ENCODE measurements at places on chromosomes 11 and 22.

- DNase-seq, result no peak
Measured at GRCh38 chr11:5783255-5783654, at the start of gene OR52N5. OR52N5 (minus strand) TSS chr11:5783355; CDS start chr11:5778634, 4,721 bp downstream.

DNA sequence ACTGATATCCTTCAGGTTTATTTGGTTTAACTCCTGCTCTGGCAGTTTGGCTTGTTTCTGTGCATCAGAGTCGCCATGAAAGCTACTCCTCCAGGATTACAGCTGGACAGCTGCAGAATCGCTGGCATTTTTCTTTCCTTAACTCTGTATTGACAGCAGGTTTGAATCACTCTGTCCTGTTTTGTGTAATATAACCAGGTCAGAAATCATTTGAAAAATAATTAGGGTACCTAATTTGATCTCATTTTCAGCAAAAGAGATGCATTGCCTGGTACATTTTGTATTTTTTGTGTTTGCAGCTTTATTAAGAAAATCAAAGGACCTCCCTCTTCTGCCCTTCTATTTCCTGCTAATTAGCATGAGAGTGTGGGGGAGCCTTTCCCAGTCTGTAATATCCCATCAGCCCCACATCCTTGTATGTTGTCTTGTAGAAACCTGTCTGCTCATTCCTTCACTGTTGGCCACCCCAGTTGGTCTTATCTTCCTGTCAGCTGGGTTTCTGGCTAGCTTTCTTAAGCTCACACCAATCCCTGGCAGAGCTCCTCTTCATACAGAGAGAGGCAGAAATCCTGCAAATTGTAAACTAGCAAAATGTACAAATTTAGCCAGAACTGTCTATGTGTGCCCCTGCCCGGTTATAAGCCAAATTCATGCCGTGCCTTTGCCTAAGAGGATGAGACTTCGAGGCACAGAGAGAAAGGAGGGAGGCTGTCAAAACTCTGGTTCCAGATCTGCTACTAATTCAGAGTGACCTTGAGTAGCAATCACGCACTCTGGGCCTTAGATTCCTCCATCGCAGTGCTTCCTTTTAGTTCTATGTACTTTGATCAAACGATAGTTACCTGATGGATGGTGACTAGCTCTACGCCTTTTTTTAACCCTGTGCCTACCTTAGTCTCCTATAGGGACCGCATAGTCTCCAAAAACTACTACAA lies 200.6 kb downstream of the NAV2 start:
- DNase-seq, result no peak

DNA sequence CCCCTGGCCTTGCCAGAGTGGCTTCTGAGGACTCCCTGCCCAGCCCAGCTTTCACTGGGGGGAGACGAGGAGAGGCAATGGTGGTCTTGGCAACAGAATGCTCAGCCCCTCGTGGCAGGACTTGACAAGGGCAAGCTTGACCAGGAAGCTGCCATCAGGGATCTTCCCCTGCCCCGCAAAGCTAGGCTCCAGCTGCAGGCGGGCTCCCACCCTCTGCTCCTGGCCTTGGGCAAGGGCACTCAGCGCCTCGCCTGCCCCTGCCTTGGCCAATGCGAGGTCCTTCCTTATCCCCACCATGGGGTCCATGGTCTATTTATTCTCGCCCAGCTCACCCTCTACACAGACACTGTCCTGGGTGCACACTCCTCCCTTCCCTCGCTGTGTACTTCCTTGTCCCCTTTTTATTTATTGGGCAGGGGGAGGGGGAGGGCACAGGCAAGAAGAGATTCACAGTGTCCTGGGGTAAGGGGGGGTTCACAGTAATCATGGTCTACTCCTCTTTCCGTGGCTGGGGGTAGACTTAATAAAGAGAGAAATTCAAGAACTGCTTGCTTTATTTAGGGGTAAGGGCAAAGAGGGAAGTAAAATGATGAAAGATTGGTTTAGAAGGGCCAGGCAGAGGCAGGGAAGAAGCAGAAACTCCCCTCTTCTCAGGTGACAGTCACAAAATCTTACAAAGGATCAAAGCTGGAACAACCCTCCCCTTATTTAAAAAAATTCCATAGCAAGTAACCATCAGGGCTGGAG lies 1.6 kb downstream of the GPHA2 start:
- no peak for DNase-seq

GRCh38 chr11:134142536-134142935 lies 73.7 kb downstream of the JAM3 start:
- no peak for DNase-seq

GRCh38 chr11:13720940-13721339 lies 52.5 kb downstream of the FAR1 start:
- no peak for DNase-seq

DNA sequence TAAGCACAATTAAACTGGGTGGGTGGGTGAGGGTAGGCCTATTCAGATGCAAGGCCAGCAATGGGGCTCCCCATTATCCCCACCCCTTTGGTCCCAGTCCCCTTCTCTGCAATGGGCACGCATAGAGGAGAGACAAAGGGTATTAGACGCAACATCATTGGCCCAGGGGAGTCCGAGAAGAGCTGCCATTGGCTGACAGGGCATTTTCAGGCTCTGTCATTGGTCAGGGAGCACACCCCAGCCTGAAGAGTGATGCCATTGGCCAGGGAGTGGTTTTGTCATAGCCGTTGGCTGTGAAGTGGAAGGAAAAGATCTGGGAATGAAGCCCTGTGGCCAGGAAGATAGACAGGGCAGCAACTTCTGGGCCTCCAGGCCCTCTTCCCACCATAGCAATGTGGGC lies 2.8 kb upstream of the TRIM3 start:
- DNase-seq, result no peak

- DNase-seq, result peak; percentile 43
Measured at GRCh38 chr11:134033696-134034491, 35.0 kb upstream of the JAM3 start.

DNA sequence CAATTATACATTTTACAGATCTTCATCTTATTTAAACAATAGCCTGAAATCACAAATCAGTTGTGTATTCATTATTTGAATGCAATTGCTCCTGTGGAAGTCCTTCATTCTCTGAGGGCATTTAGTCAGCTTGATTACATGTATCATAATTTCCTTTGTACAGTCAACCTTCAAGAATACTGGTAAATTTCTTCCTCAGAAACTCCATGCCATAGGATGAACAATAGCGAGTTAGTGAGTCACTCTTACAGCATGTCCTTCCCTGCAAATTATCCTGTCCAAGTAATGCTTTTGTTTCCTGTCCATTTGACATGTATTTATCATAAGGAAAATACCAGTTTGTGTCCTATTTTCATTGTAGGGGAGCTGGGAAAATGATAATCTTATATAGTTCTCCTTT lies 3.8 kb downstream of the OR10S1 start:
- no peak for DNase-seq

- DNase-seq, result no peak
Measured at GRCh38 chr11:63639199-63639832, 25.1 kb upstream of the PLAAT3 start.

DNA sequence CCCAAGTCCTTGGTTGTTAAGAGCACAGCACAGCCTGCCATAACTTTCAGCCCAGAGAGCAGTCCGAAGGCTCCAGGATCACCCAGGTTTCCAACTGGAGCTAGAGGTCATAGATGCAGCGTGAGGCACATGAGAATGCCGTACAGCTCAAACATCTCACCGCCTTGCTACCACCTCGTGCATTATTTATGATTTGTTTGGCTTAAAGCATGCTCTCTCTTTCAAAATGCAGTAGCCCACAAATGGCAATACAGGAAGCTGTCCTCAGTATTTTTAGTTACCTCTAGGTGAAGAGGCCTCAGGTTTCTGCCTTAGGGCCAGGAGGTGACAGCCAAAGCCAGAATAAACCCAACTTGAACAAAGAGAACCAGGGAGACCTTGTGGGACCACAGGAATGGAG lies 14.4 kb downstream of the SCN3B start:
- no peak for DNase-seq

DNA sequence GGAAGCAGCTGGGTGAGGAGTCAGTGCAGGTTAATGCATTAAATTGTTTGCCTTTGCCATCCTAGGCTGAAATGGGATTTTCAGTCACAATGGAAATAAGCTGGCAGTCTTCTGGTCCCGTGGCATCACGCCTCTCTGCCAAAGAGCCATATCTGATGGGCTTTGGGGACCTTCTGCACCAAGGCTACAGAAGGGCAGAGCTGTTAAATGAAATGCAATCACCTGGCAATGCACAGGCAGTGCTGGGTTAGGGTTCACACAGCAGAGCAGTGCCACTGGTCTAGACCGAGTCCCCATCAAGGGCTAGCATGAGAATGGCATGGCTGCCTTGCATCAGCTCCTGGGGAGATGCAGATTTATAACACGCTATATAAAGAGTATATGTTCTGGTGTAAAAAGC lies 749.2 kb downstream of the NTM start:
- DNase-seq, result no peak

DNA sequence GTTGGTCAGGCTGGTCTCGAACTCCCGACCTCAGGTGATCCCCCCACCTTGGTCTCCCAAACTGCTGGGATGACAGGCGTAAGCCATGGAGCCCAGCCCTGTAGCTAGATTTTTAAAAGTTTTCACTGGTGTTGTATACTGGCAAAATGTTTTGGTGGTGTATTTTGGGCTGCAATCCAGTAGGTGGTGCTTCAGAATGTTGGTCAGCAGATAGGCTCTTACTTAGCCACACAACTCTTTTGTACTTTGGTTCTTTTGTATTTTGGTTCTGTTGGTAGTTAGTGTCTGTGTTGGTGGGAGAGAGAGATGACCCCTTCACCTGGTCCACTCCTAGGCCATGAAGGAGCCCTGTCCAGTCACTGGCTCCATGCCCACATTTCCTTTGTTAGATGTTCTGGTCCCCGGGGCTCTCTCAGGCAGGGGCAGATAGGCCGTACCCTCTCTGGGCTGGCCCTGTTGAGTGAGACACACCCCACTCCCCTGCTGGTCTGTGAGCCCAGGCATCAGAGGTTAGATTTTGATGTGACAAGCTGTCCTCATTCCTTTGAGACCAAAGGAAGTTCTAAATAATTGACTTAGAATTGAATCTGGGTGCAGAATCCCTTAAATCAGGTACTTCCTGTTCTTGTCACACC lies 123.8 kb downstream of the DDX10 start:
- DNase-seq, result no peak

- no peak for DNase-seq
Measured at GRCh38 chr22:32016081-32016480, 27.0 kb upstream of the SLC5A1 start.

- no peak for DNase-seq
Measured at GRCh38 chr11:29553990-29554389, 462.8 kb downstream of the KCNA4 start.

GRCh38 chr22:27783436-27784119 lies 18.0 kb downstream of the MN1 start:
- DNase-seq, result no peak

DNA sequence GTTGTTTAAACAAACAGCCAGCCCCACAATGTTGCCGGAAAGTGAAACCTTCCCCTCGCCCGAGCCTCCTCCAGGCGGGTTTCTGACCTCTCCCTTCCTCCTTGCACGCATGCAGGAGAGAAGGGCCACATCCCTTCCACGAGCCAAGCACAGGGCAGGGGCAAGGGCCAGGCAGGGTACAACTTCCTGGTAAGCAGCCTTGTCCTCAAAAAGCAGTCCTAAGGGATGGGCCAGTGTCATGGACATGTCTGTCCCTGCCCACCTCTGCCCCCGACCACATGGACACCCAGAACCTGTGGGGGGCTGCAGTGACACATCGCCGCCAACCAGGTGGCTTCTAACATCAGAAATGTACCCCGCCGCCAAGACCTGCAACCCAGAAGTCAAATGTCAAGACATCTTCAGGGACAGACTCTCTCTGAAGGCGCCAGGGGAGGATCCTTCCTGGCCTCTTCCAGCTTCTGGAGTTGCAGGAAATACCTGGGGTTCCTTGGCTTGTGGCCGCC lies 145.3 kb downstream of the CRYBB2 start:
- DNase-seq, result no peak

- DNase-seq, result no peak
Measured at GRCh38 chr11:100667449-100667848, 19.6 kb upstream of the ARHGAP42 start.

DNA sequence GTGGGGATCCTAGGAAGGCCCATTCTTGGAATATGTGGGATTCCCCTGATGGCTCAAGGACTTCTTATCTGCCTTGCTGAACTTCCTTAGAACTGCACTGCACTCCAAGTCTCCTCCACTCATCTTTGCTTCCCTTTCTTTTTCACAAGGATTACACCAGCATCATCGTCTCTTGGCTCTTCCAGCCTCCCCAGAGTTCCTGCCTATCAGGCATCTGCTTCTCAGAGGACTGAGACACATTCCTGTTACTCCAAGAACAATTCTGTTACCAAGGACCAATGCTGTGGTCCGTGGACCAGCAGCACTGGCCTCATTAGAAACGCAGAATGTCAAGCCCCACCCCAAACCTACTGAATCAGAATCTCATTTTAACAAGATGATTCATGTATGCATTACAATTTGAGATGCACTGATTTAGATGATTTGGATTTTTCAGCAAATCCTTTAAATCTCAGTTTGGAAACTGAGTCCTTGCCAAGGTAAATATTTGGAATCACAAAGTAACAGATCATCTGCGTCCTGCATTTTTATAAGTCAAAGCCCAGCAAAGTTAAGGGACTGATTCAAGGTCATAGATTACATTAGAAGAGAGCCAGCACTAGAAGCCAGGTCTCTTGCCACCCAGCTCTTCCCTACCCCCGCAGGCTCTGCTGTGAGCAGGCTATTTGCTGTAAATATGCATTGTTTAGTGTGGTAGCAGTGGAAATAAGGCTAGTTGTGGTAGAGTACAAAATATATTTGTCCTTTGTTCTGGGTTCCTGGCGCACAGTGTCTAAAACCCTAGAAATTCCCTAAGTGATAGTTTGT lies 110.9 kb downstream of the SWAP70 start:
- no peak for DNase-seq

Data from stimulated activated CD8-positive, alpha-beta memory T cell treated with anti-CD3 and anti-CD28 coated beads, Interleukin-15, amount 100 ng/mL, for 48 hours (primary cell).